ENCODE measurements at places on chromosomes 7 and 10.

- peak; percentile 18 for DNase-seq
These were observed 12.2 kb upstream of the PDK4 start for GRCh38 chr7:95608359-95609173.

GRCh38 chr7:43625453-43625852, 42.5 kb downstream of the STK17A start:
- DNase-seq = no peak

GRCh38 chr7:114086537-114086913, 167.7 kb upstream of the PPP1R3A start:
- DNase-seq = no peak

GRCh38 chr10:94104316-94105000, 110.7 kb downstream of the PLCE1 start:
- DNase-seq = no peak

GRCh38 chr7:156827587-156828203, 65.3 kb downstream of the LMBR1 start:
- DNase-seq = no peak

DNA sequence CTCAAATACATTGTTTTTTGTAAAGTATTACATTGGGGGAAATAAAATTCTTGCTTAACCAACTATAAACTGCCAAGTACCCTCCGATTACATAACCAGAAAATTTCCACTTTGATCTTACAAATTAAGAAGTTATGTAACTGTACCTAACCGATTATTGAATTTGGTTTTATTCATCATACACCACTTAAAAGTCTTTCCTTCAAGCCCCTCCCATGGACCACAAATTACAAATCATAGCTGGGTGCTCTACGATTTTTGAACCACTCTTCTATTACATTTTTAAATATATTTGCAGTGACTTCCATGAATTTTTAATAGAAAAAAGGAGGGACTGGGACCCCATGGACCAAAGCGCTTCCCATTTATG, 630 bp downstream of the ZNF680 start:
- DNase-seq = no peak

DNA sequence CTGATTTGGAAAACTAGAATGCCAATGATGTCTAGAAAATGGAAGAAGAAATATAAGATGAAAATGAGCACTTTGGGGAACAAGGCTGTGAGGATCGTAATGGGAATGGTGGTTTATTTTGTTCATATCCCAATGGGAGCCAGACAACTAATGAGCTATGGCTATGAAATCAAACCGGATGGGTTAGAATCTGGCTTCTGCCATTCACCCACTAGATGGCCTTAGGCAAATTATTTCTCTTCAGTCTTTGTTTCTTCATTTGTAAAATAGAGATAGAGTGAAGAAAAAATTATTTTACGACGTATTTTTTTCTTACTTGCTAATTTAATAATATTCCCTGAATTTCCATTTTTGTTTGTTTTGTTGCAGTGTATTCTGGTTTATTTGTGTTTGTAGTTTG, 572.1 kb upstream of the IGFBP3 start:
- DNase-seq = no peak

DNA sequence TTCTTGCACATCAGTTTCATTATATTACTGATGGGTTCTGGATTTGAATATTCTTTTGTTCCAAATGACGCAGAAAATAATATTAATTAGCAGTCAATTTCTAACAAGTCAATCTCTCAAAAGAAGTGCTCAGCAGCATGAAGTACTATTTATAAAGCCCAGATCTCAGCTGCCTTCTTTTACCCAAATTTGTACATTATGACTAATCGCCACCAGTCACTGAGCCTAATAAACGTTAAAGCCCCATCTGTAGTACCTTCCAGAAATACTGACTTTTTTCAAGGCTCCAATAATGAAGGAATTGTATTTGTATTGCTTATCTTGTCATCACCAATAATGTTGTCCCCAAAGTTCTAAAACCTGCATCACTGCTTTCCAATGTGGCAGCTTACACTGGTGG, 540.2 kb downstream of the PARD3 start:
- no peak for DNase-seq

DNA sequence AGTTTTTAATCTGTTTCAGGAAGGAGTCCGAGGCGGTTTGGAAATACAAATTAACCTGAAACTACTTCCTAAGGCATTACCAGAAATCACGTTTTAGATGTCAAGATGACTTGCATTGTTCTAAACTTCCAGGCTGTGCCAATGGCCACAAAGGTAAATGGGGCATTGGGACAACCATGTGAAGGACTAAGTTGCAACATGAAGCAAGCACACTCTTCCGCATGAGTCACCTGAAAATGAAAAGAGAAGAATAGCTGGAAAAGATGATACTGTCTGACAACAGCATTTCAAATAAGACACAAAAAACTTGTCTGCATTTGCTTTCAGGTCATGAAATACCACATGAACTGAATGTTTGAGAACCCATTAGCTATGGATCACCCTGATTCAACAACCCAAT, 262.1 kb downstream of the AHR start:
- DNase-seq = no peak

- no peak for DNase-seq
These were observed 76.0 kb upstream of the DNAAF5 start for GRCh38 chr7:650339-651031.

- DNase-seq = no peak
These were observed 3.9 kb upstream of the VGF start for GRCh38 chr7:101169110-101169837.

DNA sequence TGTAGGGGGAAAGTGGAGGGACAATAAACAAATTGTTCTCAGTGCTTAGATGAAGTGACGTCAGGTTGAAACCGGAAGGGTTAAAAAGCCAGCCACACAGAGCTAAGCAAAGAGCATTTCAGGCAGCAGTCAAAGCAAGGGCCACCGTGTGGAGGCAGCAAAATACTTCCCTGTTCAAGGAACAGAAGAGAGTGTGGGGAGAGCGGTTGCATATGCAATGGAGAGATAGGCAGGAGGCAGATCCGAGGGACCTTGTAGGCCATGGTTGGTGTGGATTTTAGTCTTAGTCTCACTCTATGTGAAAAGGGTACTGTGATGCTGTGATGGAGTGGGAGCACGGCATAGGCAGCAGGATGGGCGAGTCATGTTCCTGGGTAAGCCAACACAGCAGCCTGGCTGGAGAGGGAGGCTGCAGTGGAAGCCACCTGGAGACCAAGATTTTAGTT, 3.8 kb upstream of the STN1 start:
- peak; percentile 36 for DNase-seq

GRCh38 chr10:21159669-21160068, 262.6 kb upstream of the NEBL start:
- DNase-seq = no peak

- DNase-seq = no peak
These were observed 14.2 kb downstream of the FBH1 start for GRCh38 chr10:5904227-5904626.

DNA sequence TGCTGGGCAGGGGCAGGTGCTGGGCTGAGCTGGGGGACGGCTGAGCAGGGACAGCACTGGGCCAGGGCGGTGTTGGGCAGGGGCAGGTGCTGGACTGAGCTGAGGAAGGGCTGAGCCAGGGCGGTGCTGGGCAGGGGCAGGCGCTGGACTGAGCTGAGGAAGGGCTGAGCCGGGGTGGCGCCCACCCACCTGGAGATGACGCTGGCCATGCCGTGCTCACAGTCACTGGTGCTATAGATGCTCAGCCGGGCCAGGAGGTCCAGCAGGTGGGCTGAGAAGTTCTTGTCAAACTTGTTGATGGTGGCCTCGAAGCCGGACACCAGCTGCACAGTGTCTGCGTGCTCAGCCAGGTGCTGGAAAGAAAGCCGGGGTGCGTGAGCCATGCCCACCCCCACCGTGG, 4.4 kb upstream of the ADAM8 start:
- no peak for DNase-seq

DNA sequence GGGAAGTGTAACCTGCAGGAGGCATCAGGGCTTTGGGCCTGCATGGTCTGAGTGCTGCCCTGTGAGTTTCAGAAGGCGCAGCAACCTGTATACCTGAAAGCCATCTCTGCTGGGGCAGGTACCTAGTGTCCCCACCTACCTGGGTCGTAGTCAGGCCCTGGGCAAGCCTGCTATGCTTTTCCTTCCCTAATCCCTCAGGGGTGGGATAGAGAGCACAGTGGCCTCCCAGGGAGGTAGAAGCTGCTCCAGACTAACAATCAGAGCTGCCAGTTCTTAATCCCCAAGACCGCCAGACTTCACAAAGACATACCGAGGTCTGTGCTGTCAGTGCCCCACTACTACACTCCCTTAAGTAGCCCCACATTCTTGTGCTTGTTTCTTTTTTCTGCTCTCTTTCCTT, 52.0 kb downstream of the PTEN start:
- no peak for DNase-seq

DNA sequence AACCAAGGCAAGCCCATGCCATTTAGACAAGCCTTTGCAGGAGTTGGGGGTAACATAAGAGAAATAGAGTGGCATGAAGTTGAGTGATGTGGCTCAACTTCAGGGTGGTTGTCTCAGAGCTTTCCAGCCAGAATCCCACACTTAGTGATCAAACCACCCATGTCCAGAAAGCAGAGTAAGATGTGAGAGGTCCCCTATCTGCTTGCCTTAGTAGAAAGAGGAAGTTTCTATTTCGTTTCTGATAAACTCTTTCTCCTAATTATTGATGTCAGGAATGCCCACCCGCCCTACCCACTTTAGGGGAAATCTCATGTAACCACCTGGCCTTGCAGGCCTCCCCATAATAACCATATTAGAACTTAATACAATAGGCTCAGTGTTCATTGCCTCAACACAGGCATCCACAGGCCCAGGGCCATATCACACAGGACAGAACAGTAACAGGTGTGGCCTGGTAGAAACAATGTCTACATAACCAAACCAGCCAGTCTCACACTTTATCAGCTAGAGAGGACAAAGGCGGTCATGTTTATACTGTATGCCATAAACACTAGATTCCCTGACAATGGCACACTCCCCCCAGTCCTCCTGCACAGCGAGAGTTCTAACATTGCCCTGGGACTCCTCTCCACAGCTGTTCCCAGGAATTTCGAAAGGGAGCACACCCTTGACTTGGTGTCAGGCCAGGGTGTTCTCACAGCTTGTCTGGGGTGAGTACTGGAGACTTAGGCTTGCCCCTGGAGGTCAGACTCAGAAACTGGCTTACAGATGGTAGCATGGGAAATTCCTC, 364.4 kb downstream of the CXCL12 start:
- DNase-seq = no peak

GRCh38 chr10:116596062-116596461, 5.3 kb downstream of the PNLIPRP1 start:
- no peak for DNase-seq

DNA sequence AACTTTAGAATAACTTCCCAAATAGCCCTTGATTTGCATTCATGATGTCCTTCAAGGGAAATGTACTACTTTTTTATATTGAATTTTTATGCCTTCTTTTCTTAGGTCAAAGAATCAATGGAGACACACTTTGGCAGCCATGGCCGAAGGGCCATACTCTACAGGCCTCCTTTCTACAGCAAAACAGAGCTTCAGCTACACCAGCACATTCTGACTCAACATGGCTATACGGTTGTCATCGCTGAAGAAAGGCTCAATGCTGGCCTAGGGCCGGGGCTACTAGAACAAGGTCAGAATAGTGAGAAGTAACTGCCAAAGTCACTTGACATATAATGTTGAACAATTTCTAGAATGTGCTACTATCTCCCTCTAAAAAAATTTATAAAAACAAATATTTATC, 27.0 kb downstream of the CPED1 start:
- DNase-seq = no peak

GRCh38 chr10:50314169-50315071, 63.1 kb upstream of the ASAH2 start:
- no peak for DNase-seq

DNA sequence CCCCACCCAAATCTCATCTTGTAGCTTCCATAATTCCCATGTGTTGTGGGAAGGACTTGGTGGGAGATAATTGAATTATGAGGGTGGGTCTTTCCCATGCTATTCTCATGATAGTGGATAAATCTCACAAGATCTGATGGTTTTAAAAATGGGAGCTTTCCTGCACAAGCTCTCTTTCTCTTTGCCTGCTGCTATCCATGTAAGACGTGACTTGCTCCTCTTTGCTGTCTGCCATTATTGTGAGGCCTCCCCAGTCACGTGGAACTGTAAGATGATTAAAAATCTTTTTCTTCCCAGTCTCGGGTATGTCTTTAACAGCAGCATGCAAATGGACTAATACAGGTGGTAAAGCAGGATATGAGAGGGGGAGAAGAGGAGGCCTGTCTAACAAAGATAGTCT, 88.3 kb downstream of the TMEM106B start:
- no peak for DNase-seq
